Anterior cingulate cortex (tissue), 58 donors: ENCODE measurements at places on chromosomes 12 and 14.

- no peak for DNase-seq
Observed at GRCh38 chr12:53907103-53907502, 31.5 kb upstream of the HOXC13 start.

- DNase-seq = no peak
Observed at GRCh38 chr14:28130610-28131284, 635.8 kb upstream of the FOXG1 start.

DNA sequence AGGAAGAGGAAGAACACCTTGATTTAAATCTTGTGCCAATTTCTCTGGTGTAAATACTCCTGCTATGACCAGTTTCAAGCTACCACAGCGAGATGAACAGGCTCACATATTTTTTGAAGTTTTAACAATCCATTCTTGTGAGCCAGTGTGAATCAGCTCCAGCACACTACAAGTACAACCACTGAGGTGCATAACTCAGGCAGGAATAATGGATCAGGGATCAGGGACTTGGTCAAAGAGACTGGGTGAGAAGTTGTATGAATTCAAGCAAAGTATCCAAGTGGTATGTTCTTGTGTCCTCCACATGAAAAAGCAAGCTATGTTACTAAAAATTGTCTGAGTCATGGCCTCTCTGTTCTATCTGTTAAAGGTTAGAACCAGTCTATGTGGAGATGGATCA is 35.2 kb upstream of the KITLG start:
- DNase-seq = no peak

GRCh38 chr14:101933209-101933608 is 31.2 kb upstream of the DYNC1H1 start:
- no peak for DNase-seq

GRCh38 chr12:124829008-124829707 is 34.5 kb downstream of the SCARB1 start:
- DNase-seq = no peak

DNA sequence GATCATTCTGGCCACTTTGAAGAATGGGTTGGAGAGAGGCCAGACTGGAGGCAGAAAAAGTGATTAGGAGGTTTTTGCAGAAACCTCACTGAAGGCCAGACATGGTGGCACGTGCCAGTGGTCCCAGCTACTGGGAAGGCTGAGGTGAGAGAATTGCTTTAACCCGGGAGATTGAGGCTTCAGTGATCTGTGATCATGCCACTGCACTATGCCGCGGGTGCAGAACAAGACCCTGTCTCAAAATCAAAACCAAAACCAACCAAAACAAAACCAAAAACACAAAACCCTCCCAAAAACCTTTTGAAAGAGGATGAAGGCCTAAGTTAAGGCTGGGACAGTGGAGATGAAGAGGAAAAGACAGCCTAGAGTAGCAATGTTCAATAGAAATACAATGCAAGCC is 15.2 kb upstream of the CFAP54 start:
- DNase-seq = no peak

- no peak for DNase-seq
Observed at GRCh38 chr12:40735551-40736230, 43.5 kb downstream of the CNTN1 start.

GRCh38 chr14:91140672-91141071 is 26.8 kb downstream of the DGLUCY start:
- DNase-seq = no peak

GRCh38 chr12:9634177-9634803 is 26.6 kb upstream of the KLRB1 start:
- DNase-seq = no peak

GRCh38 chr12:64999148-64999425 is 122.0 kb downstream of the WIF1 start:
- no peak for DNase-seq

- DNase-seq = no peak
Observed at GRCh38 chr12:53981634-53982565, 3.0 kb upstream of the HOXC10 start.

DNA sequence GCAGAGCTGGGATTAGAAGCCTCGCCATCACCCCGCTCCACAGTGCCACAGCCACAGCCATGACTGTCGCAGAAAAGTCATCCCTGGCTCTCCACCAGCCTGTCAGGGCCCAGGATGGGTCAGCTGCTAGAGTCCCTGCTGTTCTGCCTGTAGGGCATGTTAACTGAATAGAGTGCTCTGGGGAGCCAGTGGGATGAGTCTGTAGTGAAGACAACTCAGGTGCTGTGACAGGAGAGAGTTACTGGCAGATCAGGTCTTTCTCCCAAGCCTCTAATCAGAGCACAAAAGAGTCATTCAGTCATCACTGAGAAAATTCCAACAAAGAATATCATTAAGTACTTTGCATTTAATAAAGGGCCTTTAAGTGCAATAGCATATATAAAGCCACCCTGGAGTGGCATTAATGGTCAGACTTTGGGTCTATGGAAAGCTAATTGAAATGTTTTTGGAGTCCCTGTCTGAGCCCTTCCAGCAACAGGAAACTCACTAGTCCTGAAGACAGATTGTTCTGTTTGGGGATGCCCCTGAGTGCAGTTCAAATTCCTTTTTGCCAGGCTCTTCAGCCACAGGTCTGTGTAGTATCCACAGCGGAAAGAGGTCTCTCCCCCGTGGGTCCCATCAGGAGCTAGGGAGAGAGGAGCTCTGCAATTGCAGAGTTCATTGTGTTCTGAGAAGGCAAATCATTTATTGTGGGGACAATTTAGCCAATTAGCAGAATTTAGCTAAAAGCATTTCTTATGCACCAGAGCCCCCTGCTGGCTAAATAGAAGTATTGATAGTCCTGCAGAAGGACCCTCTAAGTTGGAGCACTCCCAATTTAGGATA is 45.2 kb upstream of the C14orf132 start:
- DNase-seq = no peak

DNA sequence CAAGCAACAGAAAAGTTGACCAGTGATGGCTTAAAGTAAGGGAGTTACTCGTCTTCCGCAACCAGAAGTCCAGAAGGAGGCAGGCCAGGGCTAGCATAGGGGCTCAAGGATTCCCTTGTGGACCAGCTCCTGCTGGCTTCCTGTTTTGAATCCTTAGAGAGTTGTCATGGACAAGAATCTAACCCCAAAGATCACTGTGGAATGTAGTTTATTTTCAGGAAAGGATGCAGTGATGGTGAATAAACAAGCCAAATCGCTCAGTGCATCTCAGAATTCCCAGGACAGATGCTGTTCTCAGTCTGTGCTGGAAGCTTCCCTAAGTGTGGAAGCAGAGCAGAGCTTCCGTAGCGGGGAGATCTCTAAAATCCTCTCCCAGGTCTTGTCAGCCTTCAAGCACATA is 311.3 kb downstream of the C12orf75 start:
- no peak for DNase-seq

DNA sequence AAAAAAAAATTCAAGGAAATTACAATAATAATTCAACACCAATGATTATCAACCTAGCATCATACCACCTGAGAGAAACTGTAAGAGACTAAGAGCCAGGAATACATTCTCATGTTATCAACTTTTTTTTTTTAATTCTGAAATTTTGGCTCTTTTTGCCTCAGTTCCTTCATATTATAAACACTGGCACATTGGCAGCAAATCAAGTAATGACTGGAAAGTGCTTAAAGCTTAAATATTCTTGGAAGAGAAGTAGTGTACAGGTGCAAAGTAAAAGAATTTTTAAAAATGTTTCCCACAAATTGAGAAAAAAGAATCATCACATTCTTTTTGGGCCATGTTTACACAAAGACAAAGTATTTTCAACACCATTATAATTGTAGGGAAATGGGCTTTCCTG is 296.9 kb upstream of the SOX5 start:
- no peak for DNase-seq

GRCh38 chr12:18171571-18171970 is 81.6 kb upstream of the RERGL start:
- no peak for DNase-seq

DNA sequence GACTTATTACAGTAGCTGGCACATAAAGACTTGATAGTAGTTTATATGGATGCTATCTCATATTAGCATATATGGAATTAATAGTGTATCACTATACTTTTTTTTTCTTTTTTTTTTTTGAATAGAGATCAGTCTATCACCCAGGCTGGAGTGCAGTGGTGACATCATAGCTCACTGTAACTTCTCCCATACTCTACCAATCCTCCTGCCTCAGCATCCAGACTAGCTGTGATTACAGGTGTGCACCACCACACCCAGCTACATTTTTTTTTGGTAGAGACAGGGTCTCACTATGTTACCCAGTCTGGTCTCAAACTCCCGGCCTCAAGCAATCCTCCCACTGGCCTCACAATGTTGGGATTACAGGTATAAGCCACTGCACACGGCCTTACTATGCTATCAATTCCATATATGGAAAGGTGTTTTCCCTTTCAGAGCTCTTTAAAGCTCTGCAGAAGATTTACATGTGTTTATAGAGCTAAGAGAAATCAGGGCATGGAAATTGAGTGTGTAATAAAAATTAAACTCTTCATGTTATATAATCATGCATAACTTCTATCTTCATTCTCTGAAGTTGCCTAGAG is 1.8 kb upstream of the TBK1 start:
- DNase-seq = no peak

GRCh38 chr12:114664651-114665320 is 19.2 kb downstream of the TBX3 start:
- DNase-seq = no peak

DNA sequence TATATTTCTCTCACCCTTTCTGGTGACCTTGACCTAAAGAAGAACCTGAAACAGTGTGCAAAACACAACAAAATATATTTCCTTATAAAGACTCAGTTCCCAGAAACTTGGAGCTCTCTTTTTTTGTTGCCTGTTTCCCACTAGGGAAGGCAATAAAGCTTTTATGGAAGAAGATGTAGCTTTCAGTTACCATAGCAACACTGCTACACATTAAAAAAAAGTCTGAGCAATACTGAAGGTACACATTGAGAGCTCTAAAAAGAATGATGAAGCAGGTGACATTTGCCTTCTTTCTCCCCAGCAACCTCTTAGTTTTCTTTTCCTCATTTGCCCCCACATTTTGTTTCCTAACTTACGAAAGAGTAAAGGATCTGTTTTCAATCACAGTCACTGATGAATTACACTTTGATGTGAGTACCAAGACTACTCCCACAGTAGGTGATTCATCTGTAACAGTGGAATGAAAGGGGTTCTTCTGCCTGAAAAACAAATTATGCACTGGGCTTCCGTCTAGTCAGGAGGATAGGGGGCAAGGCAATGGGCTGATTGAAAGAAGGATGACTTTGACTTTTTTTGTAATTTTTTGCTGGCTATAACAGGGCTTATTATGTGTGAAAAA is 1.1 kb upstream of the CATSPERB start:
- DNase-seq = no peak

GRCh38 chr12:48175613-48176416 is 7.6 kb upstream of the CCDC184 start:
- no peak for DNase-seq

DNA sequence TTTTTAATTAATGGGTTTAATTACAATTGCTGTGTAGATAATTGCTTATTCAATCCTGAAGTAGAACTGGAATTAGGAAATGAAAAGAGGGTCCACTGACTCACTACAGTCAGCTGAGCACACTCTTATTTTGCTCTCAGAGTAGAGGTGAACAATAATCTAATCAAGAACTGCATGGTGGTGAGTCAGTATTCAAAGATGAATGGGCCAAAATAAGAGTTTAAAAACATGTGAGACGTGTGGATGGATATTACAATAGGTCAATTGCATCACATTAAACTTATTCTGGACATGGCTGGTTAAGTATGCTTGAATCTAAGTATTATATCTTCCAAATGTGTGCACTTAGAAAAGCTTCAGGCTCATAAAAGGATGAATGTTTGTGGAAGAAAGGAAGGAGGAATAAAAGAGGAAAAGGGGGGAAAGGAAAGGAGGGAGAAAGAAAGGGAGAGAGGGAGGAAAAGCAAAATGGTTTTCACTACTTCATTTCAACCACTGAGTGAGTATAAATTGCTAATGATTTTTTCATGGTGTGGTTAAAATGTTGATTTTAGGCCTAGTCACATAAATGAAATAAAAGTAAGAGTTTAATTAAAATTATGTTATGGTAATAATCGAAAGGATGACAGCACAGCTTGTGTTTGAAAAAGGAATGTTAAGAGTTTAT is 27.0 kb upstream of the EEA1 start:
- DNase-seq = no peak

DNA sequence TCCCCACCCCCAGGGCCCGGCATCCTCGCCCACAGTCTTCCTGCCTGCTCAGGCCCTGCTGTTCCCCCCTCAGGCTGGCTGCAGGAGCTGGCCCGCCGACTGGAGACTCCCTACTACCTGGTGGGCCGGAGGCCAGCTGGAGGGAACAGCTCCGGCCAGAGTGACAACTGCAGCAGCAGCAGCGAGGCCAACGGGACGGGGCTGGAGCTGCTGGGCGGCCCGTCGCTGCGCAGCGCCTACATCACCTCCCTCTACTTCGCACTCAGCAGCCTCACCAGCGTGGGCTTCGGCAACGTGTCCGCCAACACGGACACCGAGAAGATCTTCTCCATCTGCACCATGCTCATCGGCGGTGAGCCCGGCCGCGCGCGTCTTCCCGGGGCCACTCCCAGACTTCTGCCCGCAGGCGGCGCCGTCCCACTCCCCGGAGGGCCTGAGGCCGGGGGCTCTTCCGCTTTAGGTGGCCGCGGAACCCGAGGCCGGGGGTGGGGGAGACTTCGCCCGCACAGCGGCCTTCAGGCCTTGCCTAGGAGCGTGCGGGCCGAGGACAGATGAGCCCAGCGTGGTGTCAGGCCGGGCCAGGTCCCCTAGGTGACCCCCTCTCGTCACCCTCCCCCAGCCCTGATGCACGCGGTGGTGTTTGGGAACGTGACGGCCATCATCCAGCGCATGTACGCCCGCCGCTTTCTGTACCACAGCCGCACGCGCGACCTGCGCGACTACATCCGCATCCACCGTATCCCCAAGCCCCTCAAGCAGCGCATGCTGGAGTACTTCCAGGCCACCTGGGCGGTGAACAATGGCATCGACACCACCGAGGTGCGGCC is 10.2 kb downstream of the KCNH3 start:
- DNase-seq = no peak

GRCh38 chr12:116196226-116196625 is 81.3 kb downstream of the MED13L start:
- DNase-seq = no peak

DNA sequence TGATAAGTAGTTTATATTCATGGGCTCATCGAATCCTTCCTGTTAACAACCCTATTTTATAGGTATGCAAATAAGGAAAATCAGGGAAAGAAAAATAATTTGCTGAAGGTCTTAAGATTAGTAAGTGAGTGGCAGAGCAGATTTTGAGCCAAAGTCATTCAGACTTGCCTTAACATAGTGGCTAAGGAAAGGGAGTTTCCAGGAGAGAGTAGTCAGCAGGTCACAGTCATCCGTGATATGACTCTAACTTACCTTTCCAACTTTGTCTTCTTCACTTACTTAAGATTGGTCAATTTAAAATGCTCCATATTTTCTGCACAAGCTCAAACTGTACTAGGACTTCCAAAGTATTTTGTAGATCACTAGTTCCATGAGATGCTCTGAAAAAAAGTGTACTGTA is 46.6 kb downstream of the AKAP6 start:
- DNase-seq = no peak
